ENCODE measurements at places on chromosomes 4 and X.

GRCh38 chr4:168019019-168019651 is 73.2 kb upstream of the ANXA10 start:
- no peak overlapping the region for H3K27ac ChIP-seq
- DNase-seq: no peak
- no peaks in the 10 kb centered on the region for H3K4me1 ChIP-seq
- no peak overlapping the region for H3K4me3 ChIP-seq
- H3K36me3 ChIP-seq: peaks cover 2% of the 10 kb centered on the region

DNA sequence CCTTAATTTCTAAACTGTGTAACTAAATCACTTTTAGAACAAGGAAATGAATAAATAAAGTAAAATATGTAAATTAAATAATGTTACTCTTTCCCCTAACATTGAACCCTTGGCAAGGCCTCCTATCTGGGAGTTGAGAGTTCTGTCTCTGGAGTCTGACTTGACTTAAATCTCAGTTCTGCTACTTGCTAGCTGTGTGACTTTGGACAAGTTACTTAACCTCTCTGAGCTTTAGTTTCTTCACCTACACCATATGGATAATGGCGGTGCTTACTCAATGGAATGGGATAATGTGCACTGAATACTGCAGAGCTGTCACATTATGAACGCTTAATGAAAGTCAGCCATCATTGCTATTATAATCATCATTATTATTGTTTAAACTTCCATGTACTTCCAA is 92.1 kb upstream of the SOD3 start:
- H3K4me1 ChIP-seq: no peaks in the 10 kb centered on the region
- no peaks in the 10 kb centered on the region for H3K36me3 ChIP-seq
- H3K27me3 ChIP-seq: peaks cover 12% of the 10 kb centered on the region

DNA sequence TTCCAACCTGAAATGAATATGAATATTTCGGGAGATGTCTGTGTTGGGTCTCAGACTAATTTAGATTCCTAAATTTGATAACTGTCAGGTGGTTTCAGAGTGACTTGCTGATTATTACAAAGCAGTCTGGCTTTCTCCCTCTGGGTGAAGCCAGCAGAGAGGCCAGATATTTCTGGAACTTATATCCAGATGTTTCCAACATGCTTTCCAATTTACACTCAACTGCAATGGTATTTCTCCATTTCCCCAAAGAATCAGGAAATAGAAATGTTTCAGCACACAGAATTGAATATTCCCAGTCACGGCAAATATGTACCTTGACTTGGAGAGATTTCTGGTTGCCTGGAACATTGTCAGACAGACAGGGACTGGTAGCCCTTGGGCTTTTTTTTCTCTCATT is 48.5 kb upstream of the EGFL6 start:
- H3K4me3 ChIP-seq: no peak overlapping the region
- no peaks in the 10 kb centered on the region for H3K27me3 ChIP-seq
- H3K27ac ChIP-seq: no peak overlapping the region
- no peaks in the 10 kb centered on the region for H3K4me1 ChIP-seq

DNA sequence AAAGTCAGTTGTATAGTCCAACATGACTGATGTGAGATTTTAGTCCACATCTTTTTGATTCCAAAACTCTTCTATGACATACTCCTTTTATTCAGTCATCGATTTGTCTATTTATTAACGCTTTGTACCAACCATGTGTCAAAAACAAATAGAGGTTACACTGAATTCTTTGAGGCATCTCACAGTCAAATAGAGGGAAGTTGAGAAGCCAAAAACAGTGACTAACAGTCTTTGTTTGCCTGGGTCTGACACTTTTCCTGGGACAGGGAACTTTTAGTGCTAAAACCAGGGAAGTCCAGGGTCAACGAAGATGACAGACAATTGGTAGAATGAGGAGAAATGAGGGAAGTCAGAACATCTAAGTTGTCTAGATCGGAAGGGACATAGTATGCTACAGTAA is 169.9 kb upstream of the HS3ST1 start:
- no peak overlapping the region for H3K27ac ChIP-seq
- no peak for DNase-seq
- no peaks in the 10 kb centered on the region for H3K36me3 ChIP-seq
- H3K27me3 ChIP-seq: no peaks in the 10 kb centered on the region
- no peaks in the 10 kb centered on the region for H3K4me1 ChIP-seq
- H3K4me3 ChIP-seq: no peak overlapping the region

DNA sequence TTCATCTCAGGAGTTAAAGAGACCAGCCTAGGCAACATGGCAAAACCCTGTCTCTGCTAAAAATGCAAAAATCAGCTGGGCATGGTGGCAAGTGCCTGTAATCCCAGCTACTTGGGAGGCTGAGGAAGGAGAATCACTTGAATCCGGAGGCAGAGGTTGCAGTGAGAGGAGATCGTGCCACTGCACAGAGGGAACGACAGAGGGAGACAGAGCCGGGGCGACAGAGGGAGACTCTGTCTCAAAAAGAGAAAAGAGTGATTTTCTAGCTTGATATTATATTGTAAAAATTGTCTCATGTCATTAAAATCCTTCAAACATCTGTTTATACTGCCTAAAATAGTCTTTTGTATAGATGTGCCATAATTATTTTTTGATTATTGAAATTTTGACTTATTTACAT is 225.4 kb upstream of the AGA start:
- no peaks in the 10 kb centered on the region for H3K4me1 ChIP-seq
- H3K27ac ChIP-seq: no peak overlapping the region
- peaks cover 2% of the 10 kb centered on the region for H3K27me3 ChIP-seq
- H3K36me3 ChIP-seq: no peaks in the 10 kb centered on the region

DNA sequence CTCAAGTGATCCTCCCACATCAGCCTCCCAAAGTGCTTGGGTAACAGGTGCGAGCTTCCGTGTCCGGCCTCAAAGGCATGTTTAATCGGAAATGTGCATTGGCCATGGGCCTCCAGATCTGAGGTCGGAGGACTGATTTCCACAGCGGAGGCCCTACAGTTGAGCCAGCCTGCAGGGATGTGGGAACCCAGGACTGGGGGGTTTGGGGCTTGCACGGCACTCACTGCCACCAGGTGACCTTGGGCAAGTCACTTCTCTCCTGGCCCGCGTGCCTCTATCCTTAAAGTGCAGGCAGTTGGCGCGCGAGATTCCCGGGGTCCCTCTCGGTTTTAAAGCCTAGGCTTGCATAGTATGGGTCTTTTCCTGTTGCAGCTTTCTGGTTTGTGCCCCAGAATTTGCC is 18.3 kb upstream of the WFS1 start:
- H3K4me3 ChIP-seq: no peak overlapping the region
- no peak for DNase-seq
- no peaks in the 10 kb centered on the region for H3K36me3 ChIP-seq

- H3K36me3 ChIP-seq: no peaks in the 10 kb centered on the region
- H3K4me1 ChIP-seq: no peaks in the 10 kb centered on the region
- H3K4me3 ChIP-seq: no peak overlapping the region
- no peak overlapping the region for H3K27ac ChIP-seq
These were observed 54.7 kb downstream of the HOPX start for GRCh38 chr4:56626420-56626819.
